ENCODE measurements at places on chromosomes 6 and 20.

- no peak for DNase-seq
Observed at GRCh38 chr6:78489874-78490273, 377.5 kb upstream of the IRAK1BP1 start.

DNA sequence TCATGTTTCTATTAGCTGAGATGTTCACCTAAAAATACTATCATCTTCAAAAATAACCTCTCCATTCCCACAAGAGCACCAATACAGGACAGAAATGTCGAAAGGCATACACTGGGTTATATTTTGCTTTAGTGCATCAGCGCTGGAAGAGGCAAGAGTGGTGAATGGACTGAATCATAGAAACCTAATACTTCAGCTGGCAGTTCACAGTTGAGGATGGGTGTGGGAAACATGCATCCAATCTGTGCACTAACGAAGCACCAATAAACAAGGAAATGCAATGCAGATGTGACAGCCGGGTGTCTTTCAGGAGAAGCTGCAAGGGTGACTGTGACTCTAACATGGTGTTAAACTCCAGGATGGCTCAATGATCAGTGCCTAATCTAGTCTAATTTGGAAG is 365.8 kb downstream of the ESR1 start:
- DNase-seq, result no peak

- no peak for DNase-seq
Observed at GRCh38 chr6:66865771-66866170, 1158.7 kb upstream of the EYS start.

DNA sequence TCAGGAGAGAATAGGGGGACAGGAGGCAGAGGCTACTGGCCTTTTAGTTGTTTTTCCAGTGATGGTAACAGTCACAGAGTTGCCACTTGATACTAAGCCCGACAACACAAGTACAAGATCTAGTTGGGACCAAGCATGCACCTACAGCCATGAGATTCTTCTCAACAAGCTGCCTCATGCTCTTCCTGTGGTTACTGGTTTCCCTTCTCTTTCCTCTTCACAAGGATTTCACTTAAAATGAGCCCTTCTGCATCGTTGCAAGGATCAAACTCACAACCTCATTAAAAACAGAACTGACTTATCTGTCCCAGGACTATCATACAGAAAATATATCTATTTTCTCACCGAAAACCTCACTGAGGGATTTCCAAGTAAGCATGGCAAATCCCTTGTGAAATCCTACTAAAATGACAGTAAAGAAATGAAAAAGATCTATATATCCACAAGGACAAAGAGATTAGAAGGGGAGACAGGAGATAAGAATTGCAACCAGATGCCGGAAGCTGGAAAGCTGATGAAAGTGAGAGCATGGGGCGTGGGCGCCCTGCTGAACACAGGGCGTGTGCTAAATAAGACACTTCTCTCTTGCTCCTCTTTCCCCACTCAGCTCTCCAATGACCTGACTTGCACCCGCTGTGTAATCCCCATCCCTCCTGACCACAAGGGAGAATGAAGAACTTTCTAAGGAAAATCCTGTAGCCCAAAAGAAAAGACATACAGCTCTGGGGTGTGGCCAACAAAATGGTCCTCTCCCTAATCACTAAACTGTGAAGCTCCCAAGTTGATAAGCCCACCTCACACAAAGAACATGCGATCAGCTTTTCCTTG is 13.4 kb downstream of the MTFR2 start:
- peak; percentile 69 for DNase-seq

DNA sequence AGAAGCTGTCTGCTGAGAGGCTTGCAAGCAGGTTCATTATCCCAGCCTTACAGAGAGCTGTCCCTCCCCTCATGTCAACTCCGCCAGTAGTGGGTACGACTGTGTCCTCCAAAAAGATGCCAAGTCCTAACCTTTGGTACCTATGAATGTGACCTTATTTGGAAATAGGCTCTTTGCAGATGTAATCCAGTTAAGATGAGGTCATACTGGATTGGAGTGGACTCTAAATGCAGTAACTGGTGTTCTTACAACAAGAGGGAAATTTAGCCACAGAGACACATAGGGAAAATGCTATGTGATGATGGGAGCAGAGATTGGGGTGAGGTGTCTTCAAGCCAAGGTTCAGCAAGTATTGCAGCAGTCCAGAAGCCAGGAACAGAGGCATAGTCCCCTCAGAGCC is 90.8 kb upstream of the FOXP4 start:
- no peak for DNase-seq

GRCh38 chr6:81169166-81169565 is 583.3 kb downstream of the TENT5A start:
- DNase-seq, result no peak

GRCh38 chr6:134247844-134248580 is 69.9 kb downstream of the SGK1 start:
- no peak for DNase-seq

DNA sequence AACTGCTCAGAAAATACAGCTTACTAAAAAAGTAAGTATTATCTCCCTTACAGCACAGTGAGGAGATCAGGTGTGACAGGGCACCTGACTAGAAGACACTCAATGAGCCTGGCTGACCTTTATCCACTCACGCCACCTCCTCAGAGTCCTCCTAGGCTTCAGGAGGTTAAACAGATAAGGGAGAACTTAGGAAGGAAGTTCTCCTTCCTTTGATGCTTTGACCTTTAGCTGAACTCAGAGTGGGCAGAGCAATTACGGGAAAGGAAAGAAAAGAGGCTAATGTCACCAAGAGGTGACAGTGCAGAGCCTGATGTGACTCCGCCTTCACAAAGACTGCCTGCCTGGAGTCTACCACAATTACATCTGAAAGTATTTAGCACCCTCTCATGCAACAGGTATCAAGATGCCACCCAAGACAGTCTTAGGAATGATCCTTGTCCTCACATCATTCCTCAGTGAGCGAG is 36.7 kb downstream of the MAN1A1 start:
- DNase-seq, result peak; percentile 84

DNA sequence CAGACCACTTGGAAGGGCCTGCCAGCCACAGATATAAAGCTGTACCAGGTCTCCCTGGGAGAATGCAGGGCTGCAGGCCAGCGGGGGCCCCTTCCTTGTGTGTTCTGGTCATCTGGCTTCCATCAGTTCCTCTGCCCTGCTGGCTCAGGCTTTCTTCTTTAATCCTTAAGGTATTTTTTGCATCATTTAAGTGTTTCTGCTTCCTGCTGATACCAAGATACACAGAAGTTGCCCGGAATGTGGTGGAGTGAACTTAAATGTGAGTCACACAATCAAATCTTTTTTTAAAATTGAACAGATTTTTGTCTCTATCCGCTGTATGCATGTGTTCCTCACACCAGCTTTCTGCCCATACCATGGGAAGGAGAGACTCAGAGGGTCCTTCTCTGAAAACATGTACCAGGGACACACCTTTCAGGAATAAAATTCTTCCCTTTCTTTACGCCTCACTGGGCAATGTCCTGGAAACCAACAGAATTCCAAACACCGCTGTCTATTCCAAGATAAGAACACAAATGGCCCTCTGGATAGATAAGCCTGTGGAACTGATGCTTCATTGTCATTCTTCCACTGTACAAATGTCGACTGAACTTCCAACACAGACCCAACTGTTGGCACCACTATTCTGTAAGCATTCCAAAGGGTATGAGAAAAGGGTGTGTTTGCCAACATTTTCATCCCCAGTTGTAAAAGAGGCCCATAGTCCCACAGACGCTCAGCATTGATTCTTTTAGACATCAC is 206.2 kb upstream of the MYLIP start:
- DNase-seq, result peak; percentile 85

- DNase-seq, result no peak
Observed at GRCh38 chr6:168061269-168062210, 17.5 kb downstream of the FRMD1 start.

GRCh38 chr20:24663496-24663895 is 194.1 kb downstream of the SYNDIG1 start:
- DNase-seq, result no peak

GRCh38 chr6:79226660-79227059 is 7.8 kb downstream of the HMGN3 start:
- DNase-seq, result no peak

GRCh38 chr20:32742322-32743236 is 688 bp downstream of the COMMD7 start:
- no peak for DNase-seq

DNA sequence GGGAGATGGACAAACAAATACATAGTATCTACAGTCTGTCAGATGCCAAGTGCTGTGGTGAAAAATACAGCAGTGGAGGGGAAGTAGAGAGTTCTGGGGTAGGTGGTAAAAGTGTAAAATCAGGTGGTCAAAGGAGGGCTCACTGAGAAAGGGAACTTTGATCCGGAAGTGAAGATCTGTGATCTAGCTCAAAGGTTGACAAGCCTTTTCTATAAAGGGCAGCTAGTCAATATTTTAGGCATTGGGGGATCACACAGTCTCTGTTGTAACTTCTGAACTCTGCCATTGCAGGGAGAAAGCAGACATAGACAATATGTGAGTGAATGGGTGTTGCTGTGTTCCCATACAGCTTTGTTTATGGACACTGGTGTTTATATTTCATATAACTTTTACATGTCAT is 38.6 kb downstream of the SH3BGRL2 start:
- DNase-seq, result no peak

DNA sequence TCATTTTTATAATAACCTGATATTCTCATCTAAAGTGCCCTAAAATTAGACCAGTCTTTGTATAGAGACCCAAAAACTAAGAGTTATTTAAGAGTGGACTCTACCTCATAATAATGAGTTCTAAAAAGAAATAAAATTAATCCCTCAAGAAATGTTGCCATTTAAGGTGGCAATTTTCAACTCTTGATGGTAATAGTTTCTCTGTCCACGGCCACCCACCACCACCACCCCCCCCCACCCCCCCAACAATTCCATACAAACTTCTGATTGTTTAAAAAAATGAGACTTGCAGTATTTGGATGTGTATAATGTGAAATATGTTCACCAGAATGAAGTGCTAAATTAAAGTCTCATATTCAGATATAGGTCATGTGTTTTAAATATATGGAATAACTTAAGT is 2.4 kb downstream of the MAP7 start:
- DNase-seq, result no peak

GRCh38 chr6:43499028-43499815 is 10.9 kb downstream of the LRRC73 start:
- no peak for DNase-seq

DNA sequence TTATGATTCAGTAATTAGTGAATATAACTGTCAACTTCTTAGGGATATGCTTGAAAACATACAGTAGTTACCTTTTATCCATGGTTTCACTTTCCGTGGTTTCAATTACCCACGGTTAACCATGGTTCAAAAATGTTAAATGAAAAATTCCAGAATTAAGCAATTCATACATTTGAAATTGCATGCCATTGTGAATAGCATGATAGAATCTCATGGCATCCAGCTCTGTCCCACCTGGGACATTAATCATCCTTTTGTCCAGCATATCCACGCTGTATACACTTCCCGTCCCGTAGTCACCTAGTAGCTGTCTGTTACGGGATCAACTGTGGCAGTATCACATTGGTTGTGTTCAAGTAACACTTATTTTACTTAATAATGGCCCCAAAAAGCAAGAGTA is 781.7 kb upstream of the CITED2 start:
- no peak for DNase-seq

- DNase-seq, result no peak
Observed at GRCh38 chr6:111603685-111604084, 2.0 kb downstream of the TRAF3IP2 start.

- DNase-seq, result peak; percentile 23
Observed at GRCh38 chr6:16124198-16125180, 4.4 kb upstream of the MYLIP start.

GRCh38 chr6:55276745-55277530 is 50.3 kb upstream of the GFRAL start:
- peak; percentile 44 for DNase-seq

- peak; percentile 88 for DNase-seq
Observed at GRCh38 chr20:17533396-17533795, 2.2 kb upstream of the BFSP1 start.

GRCh38 chr6:95879856-95880255 is 135.9 kb upstream of the FUT9 start:
- no peak for DNase-seq

- peak; percentile 21 for DNase-seq
Observed at GRCh38 chr6:10478187-10479040, 42.7 kb upstream of the GCNT2 start.

DNA sequence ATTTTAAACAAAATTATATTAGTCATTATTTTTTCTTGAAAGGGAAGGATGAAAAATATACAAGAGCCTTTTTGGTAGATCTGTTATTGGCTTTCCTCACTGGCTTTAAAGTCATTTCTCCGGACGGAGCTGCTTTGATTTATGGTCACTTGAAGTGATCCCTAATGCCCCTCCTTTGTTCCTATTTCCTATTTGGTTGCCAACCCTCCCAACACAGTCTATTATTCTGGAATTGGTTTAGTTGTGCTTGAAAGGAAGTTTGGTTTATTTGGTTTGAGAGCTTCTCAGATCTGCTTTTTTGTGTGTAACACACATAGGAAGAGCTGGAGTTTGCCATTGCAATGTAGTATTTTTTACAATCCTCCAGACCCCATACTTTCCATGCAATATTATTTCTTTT is 347.9 kb downstream of the RFPL4B start:
- no peak for DNase-seq

- no peak for DNase-seq
Observed at GRCh38 chr20:38211200-38212097, 46.4 kb upstream of the TGM2 start.

DNA sequence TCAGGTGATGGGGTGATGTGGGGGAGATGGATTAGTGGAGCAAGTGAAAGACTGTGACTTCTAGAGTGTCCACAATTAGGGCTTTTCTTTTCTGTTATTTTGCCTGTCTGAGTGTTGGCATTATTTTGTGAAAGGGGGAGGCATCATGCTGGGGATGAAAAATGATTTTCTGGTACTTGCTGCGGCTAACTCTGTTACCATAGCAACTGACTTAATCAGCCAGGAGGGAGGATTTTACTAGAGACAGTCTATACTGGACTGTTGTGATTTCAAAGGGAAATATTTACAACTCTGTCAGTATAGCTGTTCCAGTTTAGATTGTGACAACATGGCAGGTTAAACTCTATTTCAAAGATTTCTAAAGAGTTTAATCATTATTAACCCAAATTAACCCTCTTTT is 30.4 kb upstream of the MRAP2 start:
- no peak for DNase-seq

DNA sequence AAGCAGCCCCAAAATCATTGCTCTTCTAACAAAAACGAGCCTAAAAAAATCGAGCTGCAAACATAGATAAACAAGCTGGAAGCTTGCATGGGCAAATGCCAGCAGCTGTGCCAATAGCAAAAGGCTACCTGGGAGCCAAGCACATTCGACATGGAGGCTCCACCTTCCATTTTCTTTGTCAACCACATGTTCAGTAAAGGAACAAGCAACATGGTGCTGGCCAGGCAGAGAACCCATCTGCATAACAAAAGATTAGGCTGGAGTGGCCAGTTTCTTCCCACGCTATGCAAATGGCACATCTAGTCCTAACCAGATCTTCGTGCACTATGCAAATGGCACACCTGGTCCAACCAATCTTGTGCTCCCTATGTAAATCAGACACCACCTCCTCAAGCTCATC is 110.5 kb downstream of the KIF16B start:
- DNase-seq, result no peak

- no peak for DNase-seq
Observed at GRCh38 chr6:33064723-33065122, 8.7 kb downstream of the HLA-DPA1 start.

GRCh38 chr20:11783102-11783850 is 134.4 kb upstream of the BTBD3 start:
- DNase-seq, result no peak

Measured in MV-4-11 (cell line).